ENCODE measurements at places on chromosomes 6 and 20. TPM values are rescaled to one million over a fixed set of nuclear protein-coding genes. Genes with fewer than 3 reads are reported as not detected.
A peak's percentile ranks its signal among the peaks of the same experiment; 100 is the strongest.

- no peak for DNase-seq
Observed at GRCh38 chr6:29994826-29995225, 52.5 kb downstream of the HLA-A start.

DNA sequence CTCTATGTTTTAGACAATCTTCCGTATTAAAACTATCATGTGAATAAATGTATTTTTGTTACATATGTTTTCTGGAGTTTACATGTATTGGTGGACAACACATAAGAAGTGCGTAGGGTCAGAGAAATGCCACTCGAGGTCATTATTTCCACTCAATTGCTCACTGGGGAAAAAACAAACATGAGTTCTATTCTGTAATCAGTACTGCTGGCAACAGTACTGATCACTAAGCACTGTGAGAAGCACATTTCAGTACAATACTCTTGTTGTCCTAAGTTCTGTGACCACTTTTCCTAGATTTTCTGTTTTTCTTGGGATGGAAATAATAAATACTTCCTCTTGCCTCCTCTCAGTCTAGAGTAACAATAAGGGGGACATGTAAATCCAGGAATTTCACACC lies 44.5 kb downstream of the UST start:
- no peak for DNase-seq

DNA sequence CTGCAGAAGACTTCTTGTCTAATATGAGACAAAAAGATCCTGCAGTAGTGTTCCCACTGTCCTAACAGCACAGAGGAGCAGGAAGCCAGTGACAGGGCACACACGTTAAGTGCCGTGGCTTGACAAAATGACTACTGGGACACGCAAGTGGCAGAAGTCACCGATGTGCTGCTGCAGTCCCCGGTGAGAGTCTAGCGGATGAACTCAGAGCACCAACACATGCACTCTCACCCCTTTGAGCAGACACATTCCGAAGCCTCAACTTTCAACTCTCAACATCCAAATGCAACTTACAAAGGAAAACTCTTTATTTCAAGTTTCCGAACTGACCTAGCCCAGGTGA lies 898 bp downstream of the LAMA4 start:
- no peak for DNase-seq

- no peak for DNase-seq
Observed at GRCh38 chr6:1406306-1407072, 17.1 kb downstream of the FOXF2 start.

DNA sequence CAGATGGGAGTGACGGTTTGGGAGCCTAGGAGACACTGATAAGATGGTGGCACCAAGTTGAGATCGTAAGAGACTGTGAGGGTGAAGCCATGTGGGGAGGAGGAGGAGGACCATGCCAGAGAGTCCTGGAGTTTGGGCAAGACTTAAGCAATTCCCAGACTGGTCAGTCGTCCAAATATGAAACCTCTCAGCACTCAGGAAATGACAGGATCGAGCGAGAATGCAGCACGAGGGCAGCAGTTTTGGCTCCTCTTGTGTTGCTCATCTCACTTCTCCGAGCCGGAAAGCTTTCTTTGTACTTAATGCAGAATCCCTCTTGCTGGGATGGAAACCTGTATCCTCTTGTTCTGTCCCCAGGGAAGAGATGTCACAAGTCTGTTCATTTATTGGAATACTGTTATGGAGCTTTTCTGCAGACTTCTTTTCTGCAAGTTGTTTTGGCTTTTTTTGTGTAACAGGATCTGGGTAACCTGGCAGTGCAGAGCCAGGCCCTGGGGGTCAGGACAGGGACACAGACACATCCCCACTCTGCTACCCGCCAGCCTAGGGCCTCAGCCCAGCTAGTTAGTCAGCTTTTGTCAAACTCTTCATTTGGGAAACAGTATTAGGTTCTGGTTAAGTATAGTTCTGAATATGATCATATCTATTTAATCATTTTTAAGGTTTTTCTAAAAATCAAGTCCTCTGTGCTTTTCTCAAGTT lies 34.3 kb downstream of the FNDC1 start:
- no peak for DNase-seq

GRCh38 chr6:97594844-97595243 lies 311.8 kb upstream of the MMS22L start:
- DNase-seq, result no peak

DNA sequence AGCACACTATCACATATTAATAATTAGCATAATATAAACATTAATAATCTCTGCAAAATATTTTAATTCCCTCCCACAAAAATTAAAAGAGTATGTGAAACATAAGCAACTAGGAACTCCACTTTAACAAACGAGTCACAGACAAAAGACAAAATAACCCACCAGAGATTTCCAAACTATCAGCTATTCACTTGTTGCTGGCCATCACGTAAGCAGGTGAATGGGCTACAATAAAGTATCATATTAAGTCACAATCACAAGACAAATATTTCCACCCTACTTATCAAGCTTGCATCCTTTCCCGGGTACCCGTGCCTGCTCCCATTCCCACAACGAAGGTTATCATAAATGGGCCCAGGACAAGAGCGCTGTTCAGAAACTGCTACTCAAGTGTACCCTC lies 2.5 kb downstream of the HDAC2 start:
- DNase-seq, result no peak

DNA sequence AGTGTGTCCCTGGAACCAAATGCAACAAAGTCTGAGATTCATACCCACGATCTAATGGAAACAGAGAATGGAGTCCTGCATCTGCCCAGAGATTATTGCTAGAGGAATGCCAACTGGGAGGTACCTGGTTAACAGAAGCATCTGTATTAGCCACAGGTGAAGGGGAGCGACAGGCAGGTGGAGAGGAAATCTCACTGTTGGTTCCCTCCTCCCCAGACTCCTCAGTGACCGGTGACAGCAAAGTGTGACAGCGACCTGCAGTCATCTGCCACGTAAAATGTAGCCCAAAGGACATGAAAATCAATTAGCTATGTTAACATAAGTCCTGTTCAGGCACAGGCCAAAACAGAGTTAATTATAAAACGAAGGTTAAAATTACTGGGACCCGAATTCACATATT lies 336.6 kb downstream of the SYNE1 start:
- DNase-seq, result no peak

- peak; percentile 67 for DNase-seq
Observed at GRCh38 chr6:37171201-37171969, 1.4 kb downstream of the PIM1 start.

GRCh38 chr6:47741807-47742206 lies 40.0 kb upstream of the OPN5 start:
- no peak for DNase-seq

- no peak for DNase-seq
Observed at GRCh38 chr6:9540126-9540525, 874.7 kb downstream of the TFAP2A start.

DNA sequence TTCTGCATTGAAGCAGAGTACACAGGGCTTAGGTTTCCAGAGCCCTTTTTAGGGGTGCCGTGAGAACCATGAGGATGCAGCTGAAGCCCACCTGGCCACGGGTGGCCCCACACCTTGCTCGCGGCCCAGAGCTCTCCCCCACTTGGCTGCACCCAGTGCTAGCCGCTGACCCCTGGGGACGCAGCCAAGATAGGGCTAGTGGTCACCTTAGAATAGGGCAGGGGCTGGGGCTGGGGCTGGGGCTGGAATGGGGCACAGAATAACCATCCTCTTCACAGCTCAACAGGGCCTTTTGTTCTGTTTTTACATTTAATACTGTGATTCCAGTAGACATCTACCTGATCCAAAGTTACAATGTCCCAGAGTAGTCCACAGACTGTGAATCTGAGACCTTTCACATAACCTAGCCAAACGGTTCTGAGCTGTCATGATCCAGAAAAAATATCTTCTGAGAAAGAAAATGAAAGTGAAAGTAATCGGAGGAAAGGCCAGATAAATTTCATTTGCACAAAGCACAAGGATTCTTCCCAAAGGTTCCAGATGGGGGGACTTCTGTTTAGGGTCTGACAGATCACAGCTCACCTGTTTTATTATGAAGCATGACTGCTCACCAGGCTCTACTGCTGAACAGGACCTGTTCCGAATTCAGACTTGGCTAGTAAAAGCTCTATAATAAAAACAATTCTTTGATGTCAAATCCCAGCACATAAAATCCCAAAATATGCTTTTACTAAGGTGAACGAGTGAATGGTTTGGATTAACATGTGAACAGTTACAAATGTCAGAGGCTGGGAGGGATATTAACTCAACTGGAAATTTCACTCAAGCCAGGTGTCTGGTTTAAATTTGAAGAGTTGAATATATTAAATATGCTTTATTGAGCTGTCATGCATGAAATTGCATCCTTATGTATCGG lies 401.9 kb downstream of the THBS2 start:
- DNase-seq, result no peak

CYP24A1 gene
- not detected for total RNA-seq

PLAGL2 gene
- 5.7 TPM for total RNA-seq

MUCL3 gene
- total RNA-seq, result not detected
